Renal cortex interstitium (tissue), 15 donors: ENCODE measurements at places on chromosomes 1 and 21.
A peak's percentile ranks its signal among the peaks of the same experiment; 100 is the strongest.

GRCh38 chr21:14987370-14988170 is 77.2 kb downstream of the NRIP1 start:
- no peak for DNase-seq

- no peak for DNase-seq
Observed at GRCh38 chr1:169576935-169577331, 9.3 kb downstream of the F5 start.

- DNase-seq = no peak
Observed at GRCh38 chr1:219495737-219496408, 117.0 kb downstream of the ZC3H11B start.

DNA sequence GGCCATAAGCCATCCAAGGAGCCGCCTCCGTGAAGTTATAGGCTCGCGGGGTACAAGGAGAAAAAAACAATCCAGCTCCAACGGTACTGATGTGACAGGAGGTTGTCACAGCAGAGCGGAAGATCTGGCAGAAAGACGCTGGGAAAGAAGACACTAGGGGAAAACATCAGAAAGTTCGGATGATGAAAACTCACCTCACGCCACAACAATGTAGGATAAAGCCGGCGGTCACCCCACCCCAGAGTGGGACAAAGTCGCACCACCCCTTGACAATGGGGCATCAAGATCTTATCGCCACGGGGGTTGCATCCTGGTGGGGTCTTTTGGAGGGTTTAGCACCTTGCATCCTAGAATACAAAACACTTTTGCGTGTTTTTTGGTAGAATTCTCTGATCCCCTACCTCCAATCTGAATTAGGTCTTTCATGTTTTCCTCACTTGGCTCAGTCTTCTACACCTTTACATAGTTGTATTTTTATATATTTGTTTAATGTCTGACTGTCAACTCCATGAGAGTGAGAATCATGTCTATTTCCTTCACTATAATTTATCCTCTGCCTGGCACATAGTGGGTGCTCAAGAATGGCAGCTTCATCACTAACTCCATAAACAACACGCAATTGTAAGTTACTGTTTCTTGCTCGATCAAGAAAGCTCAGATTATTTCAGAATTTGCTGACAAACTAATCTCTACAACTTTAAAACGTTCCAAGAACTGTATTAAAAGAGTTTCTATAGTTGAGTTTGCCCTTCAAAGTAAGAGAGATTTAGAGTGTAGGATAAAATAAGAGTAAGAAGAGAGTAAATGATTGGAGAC is 611 bp upstream of the ZSWIM5 start:
- DNase-seq = no peak

GRCh38 chr1:196877964-196878363 is 9.9 kb upstream of the CFHR4 start:
- DNase-seq = no peak

DNA sequence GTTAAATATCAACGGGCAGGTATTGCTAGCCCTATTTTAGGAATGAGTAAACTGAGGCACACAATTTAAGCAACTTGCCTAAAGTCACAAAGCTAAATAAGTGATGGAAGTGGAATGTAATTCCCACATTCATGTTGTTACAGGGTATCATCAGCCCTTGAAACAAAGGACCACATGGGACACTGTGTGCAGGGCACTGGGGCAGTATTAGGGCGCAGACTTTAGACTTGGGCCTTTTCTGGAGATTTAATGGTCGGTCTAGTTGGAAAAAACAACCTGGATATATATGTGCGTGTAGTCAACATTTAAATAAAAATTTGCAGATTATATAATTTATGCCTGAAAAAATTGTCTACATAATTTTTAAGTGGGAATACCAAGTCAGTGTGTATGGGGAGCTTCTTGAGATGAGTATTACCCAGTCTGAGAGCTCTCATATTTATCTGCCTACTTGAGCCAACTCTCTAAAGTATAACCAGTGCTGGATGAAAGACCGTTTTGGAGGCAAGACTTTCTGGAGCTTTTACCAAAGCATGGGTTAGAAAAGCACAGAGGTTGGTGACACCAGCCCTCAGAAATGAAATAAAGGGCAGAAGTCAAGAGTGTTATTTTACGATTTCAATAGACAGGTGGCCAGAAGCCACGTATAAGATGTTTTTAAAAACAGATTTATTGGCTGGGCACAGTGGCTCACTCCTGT is 1.6 kb downstream of the KDM1A start:
- no peak for DNase-seq

GRCh38 chr1:236875975-236876374 is 80.9 kb downstream of the MTR start:
- DNase-seq = no peak

DNA sequence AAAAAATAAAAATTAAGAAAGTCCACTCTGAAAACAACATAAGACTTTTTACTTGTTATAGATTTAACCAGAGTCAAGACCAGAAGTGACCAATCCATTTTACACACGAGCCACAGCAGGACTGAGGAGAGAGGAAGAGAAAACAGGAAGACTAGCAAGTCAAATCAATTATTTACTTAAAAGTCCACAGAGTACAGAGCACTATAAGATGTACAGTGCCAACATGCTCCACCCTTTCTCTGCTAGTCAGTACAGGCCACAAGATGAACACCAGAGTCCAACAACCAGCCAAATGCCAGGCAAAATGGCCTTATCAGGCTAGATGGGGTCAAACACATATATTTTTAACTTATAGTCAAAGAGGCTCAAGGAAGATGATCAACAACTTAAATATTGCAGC is 19.5 kb downstream of the LUZP1 start:
- no peak for DNase-seq

DNA sequence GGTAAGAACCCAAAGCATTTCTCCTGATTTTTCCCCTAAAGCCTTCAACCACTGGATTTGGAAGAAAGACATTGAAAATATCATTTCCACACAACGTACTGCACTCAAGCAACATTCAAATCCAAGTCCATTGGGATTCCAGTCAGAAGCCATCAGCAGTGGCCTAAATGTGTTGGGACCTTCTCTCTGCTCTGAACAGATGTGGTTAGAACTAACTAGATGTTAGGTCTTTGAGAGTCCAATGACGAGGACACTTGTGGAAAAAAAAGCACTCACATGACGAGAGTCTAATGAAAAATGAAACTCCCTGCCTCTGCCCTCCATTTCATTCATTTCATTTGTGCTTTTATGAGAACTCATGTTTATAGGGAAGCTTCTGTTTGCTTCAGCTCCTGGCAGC is 382.3 kb downstream of the SIPA1L2 start:
- no peak for DNase-seq

DNA sequence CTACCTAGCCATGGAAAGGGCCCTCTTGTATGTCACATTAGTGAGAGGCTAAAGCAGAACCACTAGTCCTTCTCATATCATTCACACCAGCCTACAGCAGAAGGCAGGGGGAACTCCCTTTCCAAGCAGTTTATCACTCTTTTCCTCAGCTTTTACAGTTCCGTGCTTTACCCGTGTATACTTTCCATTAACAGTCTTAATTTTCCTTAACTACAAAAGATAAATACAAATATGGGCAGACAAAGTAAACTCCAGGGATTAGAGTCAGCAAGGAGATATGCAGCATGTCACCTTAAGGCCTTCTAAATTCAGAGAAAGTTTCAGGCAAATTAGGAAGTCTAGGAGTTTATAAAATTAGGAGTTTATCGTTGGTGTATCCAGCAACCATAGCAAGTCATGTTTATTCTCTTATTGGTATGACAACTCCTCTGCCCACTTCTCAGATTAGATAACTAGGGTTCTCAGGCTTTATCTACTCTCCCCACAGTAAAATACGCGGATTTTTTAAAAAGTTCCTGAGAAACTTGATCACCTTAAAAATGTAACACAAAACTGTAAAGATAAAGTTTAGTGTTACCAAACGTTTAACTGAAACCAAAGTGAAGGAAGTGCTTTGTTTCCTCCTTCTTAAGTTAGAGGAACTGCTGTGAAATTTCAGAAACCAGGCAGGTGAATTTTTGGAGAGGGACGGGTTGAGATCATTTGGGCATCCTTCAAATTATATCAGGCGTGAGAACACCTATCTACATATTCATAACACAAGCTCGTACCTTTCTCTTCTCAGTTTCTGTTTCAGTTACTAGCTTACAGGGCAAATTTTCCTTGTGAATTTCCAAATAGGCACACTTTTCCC is 42.7 kb upstream of the SLC19A2 start:
- DNase-seq = no peak

- DNase-seq = no peak
Observed at GRCh38 chr1:16430606-16431005, 6.6 kb downstream of the SPATA21 start.

DNA sequence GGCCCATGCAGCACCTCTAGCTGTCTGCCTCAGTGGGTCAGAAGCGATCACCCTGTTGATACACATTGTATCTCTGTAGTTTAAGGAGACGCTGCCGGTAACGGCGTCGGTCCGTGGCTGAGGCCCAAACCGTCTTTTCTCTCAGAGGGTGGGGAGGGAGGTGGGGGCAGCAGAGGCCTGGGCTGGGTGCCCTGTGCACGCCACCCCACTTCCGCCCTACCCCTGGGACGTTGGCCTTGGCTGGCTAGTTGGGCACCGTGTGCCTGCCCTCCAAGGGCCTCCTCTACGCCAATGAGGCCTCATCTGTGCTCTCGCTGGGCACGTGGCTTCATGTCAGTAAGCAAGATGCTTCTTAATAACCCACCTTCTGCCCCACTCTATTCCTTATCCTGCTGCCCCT is 9.4 kb downstream of the ZC3H12A start:
- no peak for DNase-seq

DNA sequence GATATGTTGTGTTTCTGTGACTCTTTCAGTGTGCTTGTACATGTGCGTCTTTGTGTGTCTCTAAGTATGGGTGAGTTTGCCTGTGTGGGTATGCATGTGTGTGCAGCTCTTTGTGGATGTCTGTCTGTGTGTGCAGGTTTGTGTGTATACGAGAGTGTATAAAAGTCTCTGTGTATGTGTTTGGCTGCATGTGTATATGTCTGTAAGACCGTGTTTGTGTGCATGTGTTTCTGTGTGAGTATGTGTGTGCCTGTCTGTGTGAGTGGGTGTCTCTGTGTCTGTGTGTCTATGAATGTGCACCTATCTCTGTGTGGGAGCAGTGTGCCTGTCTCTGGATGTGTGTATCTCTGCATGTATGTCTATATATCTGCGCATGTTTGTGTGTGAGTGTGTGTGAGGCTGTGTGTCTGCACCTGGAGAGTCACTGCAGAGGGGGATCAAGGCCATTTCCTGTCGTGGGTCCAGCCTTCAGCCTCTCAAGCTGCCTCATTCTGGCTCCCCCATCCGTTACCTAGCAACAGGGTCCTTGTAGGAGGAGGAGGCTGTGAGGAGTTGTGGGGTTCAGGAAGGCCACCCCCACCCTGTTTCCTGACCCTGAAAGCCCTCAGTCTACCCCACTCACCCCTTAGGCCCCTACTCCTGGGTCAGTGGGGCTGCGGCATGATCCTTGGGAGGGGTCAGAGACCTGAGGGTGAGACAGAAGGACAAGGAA is 10.4 kb downstream of the FGR start:
- no peak for DNase-seq

DNA sequence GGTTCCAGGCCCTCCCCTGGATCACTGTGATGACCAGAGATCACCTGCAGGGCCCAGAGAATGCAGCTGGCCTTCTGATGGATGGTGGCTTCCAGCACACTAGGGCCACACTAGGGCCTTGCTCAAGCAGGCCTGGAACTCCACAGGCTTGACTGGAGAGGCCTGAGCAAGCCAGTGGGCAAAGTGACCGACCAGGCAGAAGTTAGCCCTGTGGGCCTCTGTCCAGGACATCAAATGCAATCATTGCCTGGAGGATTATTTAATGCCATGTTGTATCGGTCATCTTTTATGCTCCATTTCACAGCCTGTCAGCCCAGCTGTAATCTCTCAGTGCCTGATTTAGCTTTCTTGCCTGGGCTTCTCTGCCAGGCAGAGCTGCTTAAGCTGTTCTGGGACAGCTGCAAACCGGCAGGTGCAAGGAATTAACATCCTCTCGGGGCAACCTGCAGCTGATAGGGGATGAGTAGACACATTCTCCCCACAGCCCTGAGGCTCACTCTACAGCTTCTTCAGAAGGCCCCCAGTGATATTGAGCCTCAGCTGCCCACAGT is 17.7 kb downstream of the NENF start:
- no peak for DNase-seq

DNA sequence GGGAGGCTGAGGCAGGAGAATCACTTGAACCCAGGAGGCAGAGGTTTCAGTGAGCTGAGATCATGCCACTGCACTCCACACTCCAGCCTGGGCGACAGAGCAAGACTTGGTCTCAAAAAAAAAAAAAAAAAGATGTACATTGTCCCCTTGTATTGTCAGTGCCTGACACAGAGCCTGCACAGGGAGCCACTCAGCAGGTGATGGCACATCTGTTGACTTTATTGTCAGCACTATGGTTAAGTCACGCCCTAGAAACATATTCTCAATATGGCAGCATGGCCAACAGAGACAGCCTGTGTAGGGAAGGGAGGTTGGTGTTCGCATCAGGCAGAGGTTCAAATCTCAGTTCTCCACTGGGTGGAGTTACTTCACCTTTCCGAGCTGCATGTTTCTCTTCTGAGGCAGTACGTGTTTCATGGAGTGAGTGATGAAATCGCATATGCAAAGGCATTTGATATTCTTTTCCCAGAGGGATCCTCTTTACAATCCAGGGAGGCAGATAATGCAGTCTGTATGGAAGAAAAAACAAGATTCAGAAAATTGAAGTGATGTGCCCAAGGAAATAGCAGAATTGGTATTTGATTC is 20.6 kb downstream of the LAMC2 start:
- DNase-seq = no peak

- no peak for DNase-seq
Observed at GRCh38 chr1:178094739-178095645, 1.1 kb downstream of the RASAL2 start.

GRCh38 chr1:12511128-12511484 is 106.9 kb downstream of the DHRS3 start:
- DNase-seq = no peak

DNA sequence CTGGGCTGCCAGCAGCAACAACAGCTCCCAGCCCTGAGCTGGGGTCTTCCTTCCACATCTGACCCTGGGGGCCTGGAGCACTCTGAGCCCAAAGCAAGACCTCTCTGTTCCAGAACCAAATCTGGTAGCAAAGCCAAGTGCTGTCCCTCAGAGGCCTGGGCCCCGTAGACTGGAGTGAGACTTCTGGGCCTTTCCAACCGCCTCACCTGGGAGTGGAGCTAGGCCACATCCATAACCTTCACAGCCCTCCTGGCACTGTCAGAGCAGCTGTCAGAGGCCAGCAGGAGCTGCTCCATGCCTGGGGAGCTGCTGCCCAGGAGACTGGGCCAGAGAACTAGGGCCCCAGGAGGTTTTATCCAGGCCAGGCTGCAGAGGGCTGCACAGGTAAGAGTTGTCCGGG is 15.4 kb upstream of the SLC5A9 start:
- no peak for DNase-seq

- DNase-seq = no peak
Observed at GRCh38 chr1:62732331-62732730, 44.1 kb upstream of the DOCK7 start.

GRCh38 chr21:39131791-39132190 is 51.5 kb downstream of the PSMG1 start:
- no peak for DNase-seq

- peak; percentile 53 for DNase-seq
Observed at GRCh38 chr1:214446772-214447556, 104.4 kb downstream of the PTPN14 start.

- DNase-seq = no peak
Observed at GRCh38 chr1:88661188-88661587, 22.9 kb upstream of the PKN2 start.

- DNase-seq = no peak
Observed at GRCh38 chr1:78834201-78834741, 172.3 kb downstream of the ADGRL4 start.
